SK-N-MC (cell line): ENCODE measurements at places on chromosomes 7 and 10.

DNA sequence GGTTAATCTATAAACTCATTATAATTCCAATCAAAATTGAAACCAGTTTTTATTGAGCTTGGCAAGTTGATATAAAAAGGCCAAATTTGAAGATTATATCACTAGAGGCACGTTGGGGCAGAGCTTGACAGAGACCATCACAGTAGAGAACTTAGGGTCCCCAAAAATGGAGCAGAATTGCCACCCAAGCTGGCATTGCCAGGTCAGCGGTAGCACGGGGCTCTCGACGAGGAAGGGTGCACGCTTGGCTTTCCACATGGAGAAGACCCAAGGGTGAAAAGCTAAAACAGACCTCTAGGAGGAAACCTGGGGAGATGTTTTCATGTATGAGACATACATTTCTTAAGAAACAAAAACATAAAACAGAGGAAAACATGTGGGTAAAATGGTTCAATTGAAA lies 4.3 kb upstream of the JAKMIP3 start:
- no peak for DNase-seq

DNA sequence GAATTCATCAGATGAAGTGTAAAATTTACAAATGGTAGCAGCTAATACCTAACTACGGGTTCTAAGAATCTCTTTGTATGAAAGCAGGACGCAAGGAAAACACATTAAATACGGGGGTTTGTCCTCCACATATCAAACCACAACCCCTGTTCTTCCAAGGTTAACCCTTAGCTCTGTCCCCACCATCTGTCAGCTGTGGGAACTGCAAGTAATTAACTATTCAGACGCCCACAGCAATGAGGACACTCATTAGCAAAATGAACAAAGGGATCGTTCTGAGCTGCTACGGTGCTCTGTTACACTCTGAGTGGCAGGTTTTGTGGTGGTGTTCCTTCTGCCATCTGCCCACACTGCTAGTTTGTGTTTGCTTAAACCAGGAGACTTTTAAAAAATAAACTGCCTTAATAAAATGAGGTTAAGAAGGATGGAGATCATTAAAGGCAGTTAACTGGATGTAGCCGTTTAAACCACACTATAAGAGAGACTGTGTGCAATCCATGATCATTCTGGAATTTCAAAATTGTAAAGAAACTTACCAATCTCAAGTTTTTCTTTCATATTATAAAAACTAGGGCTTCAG lies 51.4 kb downstream of the C10orf67 start:
- DNase-seq = no peak

GRCh38 chr7:142548978-142549377 lies 200.3 kb upstream of the PRSS1 start:
- DNase-seq = no peak

GRCh38 chr7:36379831-36380504 lies 9.7 kb upstream of the ANLN start:
- DNase-seq = no peak

- no peak for DNase-seq
Measured at GRCh38 chr10:72008096-72008981, 44.1 kb downstream of the CHST3 start.

DNA sequence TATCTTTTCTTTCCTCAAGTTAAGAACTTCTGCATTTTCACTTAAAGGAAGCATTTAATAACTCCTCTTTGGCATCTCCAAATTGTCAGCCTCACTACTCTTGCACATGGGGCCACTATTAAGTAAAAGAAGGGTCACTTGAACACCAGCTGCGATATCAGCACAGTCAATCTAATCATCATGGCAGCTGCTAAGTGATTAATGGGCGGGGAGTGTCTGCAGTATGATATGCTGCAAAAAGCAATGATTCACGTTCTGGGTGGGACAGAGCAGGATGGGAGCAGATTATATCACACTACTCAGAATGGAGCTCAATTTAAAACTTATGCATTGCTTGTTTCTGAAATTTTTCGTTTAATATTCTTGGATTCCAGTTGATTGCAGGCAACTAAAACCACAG lies 447.4 kb upstream of the PFKP start:
- DNase-seq = no peak

DNA sequence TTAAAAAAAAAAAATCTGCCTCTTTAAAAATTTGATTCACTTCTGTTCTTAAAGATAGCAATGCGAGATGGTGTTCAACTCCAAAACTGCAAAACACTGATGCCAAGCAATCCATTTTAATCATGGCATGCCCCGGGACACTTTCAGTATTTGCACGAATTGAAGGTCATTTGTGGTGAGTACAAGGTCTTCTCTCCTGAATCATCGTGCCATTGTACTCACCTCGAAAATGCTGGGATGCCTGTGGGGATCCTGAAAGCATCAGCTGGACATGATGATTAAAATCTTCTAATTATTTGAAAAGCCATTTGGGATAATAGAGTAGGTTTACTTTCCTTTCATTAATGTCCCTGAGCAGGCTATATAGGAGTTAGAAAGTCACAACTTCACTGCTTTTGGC lies 125.1 kb upstream of the NRP1 start:
- DNase-seq = no peak
